ENCODE measurements at places on chromosomes 6 and 20.
A peak's percentile ranks its signal among the peaks of the same experiment; 100 is the strongest.

DNA sequence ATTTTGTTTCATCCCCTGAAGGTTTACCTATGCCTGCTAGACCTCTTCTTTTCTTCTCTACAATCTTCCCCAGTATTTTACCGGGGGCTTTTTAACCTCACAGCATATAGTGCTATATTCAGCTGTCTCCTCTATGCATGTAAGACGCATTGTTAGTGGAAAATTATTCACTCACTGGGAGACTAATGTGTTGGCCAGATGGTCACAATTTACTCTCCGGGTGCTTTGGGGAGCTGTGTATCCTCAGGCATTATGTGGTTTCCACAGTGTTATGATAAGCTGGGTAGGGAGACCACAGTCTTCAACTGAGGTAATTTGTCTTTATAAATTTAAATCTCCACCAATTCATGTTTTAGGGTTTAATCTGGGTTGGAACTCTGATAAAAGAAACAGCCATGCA, 553.8 kb upstream of the PTCHD4 start:
- DNase-seq = no peak

- DNase-seq = no peak
Observed at GRCh38 chr6:43717822-43718221, 30.2 kb upstream of the MRPS18A start.

- no peak for DNase-seq
Observed at GRCh38 chr20:49029203-49029602, 16.9 kb upstream of the CSE1L start.

- DNase-seq = no peak
Observed at GRCh38 chr20:50163570-50164317, 10.2 kb upstream of the PEDS1 start.

DNA sequence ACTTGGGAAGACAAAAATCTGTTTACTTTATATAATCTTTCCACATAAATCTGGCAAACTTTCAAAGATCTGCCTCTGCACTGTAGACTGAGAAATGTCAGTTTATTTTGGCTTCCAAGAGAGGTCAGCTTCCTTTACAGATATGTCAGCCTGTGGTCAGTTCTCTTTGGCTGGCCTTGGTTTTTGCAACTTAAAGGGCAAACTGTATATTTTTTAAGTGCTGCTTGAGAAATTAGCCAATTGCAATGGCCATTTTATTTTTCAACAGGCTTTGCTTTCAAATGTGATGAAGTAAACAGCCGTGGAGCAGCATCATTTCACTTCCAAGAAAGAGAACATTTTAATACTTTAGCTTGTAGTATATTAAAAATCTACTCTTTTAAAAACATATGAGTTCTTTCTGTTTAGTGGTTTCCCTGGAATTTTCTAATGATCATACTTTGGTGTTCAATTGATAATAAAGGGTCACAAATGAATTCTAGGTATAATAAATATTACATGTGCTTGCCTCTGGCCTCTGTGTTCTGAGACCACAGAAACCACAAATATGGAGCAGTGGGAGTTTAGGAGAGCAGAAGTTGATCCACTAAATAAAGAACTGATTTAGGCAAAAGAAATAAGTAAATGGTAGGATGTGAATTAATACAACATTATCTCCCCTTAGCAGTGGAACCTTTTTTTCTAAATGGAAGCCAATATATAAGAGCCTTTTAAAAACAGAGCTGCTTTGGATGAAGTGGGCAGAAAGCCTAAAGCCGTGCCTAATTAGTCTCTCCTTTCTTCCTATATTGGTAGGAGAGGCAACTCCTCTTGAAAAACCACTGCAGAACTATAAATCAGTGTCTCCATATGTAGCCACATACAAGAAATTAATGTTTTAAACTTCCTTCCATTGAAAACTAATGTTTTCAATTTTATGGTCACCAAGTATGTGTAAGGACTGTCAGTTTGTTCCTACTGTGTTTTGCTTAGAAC, 16.2 kb downstream of the ADGRB3 start:
- DNase-seq = no peak

DNA sequence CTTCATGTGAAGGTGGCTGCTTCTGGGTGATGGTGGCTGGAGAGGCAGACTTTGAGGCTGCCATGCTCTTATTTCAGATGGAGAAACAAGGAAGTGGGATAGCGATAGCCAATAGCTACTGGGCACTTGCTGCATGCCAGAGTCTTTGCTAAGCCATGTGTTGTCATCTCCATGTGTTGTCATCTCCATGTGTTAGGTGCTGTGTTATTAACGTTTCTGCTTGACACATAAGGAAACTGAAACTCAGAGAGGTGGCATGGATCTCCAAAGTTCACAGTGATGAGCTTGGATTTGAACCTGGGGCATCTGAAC, 16.9 kb downstream of the KIAA1755 start:
- DNase-seq = no peak

DNA sequence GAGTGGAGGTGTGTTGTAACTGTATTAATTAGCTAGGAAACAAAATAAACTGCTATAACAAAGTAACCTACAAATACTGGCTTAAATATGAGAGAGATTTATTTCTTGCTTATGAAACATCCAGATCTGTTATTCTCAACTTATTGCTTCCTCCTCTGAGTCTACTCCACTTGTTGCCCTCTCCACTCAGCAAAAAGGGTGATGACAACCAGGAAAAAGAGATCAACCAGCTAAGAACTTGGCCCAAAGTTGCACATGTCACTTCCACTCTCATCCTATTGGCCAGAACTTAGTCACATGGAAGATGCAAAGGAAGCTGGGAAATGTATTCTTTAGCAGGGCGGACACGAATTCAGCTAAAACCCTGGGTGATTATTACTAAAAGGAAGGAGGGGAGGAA, 5.2 kb upstream of the TP53RK start:
- DNase-seq = no peak

DNA sequence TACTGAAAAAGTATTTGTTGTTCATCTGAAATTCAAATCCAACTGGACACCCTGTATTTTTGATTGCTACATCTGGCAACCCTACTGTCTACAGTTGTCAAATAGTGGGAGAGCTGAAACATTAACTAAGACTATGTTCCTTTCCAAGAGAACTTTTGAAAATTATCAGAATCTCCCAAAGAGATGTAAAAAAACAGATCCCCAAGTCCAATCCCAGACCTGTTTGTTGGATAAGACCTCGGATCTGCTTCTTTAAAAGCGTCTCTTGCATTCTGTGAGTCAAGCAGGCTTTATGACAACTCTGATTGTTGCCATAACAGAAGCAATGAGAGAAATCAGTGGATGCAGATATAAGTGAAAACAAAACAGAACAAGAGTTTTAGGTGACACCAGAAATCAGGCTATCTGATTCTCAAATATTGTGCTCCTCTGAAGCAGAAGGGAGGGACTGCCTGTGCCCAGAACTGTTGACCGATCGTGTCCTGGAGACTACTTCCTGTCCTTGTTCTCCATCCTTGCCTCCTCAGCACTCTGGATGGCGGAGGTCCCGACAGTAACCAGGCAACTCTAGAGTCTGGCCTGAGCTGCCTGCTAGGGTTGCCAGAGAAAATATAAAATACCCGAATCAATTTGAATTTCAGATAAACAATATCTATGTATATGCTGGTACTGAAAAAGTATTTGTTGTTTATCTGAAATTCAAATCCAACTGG, 853.8 kb downstream of the MAFB start:
- DNase-seq = no peak

- DNase-seq = no peak
Observed at GRCh38 chr6:20160541-20161283, 51.6 kb downstream of the MBOAT1 start.

DNA sequence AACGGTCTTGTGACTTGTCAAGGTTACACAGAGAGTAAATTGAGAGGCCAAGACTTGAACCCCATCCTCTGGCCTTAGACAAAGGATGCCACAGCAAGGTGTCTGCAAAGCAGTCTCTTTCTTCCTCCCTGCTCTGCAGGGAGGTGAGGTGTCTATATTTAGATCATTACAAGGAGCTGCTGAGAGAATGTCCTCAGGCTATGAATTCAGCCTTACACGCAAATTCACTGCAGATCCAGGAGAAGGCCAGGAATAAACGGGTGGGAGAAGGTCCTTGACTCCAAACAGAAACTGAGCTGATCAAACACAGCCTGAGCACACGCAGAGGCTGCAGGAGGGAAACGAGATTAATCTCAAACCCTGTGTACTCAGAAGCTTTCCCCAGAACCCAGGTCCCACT, 48.6 kb upstream of the PTPRT start:
- DNase-seq = no peak

GRCh38 chr6:112149719-112150263, 62.4 kb downstream of the FAM229B start:
- DNase-seq = no peak

DNA sequence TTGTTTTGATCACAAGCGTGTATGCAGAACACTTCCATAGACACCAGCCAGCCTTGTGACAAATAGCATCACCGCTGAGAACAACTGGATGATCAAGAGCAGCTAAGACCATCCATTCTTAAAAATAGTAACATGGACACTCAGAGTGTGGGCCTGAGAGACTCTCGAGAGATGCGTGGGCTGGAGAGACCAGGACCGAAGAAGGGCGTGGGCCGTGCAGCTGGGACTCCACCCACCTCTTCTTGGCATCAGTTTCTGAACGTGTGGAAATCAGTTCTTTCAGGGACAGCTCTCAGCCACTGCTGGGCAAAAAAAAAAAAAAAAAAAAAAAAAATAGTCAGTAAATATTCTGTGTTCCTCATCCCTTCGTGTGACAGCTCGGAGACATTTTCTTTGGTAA, 314.5 kb upstream of the CDH4 start:
- DNase-seq = no peak

- DNase-seq = no peak
Observed at GRCh38 chr6:160014869-160015182, 45.9 kb downstream of the IGF2R start.

DNA sequence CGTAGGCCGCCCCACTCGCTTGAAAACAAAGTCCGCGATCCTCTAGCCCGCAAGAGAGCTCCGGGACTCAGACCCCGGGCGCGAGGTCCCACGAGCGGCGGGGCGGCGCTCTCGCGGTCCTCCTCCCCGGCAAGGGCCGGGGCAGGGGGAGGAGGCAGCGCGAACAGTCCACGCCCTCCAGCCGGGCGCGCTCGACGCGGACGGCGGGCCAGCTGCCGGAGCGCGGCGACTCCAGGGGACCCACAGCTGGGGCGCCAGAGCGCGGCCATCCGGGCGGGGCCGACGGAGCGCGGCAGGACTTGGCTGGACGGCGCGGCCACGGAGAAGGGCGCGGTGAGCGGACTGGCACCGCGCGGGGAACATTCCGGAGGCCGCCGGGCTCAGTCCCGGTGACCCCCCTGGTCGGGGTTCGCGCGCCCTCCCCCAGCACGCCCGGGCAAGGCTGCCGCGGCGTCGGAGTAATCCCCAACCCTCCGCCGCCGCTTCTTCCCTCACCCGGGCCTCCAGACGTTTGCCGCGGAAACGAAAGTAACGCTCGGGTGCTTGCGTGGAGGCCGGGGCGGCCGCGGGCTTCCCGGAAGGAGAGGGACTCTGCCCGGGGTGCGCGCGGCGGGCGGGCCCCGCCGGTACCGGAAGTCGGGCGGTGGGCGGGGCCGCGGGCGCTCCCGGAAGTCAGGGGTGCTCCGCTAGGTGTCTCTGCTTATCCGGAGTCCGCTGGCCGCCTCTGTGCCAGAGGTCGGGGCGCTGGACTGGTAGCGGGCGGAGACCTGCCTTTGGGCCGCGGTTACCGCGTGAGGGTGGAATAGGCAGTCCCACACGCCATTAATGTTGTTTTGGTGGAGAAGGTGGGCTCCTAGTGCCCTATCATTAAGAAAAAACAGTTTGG, at the start of gene RIPK1:
RIPK1 (plus strand) TSS at position 166 of the 886 bp plus-strand sequence. CDS start 8,330 bp downstream, outside the sequence.
- DNase-seq = peak; percentile 89

GRCh38 chr6:50837589-50838445, 19.1 kb downstream of the TFAP2B start:
- DNase-seq = no peak

GRCh38 chr6:53432318-53433161, 83.8 kb upstream of the ELOVL5 start:
- no peak for DNase-seq

DNA sequence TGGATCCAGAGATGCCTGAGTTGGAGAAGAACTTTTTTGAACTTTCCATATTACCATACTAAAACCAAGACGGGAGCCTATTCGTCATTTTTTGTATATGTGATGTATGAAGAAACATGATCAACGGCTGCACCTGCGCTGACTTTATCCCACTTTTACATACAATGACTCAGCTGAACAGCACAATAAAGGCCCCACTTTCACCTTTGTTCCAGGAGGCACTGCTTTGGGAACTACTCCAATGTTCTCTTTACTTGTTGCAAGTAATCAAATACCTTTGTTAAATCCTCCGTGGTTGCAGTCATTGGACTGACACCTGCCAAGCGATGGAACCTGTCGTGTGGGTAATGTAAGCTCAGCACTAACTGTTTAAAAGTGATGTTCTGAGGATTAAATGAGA, 17.3 kb upstream of the BTN3A2 start:
- no peak for DNase-seq

- no peak for DNase-seq
Observed at GRCh38 chr6:81694207-81694606, 58.3 kb downstream of the TENT5A start.

DNA sequence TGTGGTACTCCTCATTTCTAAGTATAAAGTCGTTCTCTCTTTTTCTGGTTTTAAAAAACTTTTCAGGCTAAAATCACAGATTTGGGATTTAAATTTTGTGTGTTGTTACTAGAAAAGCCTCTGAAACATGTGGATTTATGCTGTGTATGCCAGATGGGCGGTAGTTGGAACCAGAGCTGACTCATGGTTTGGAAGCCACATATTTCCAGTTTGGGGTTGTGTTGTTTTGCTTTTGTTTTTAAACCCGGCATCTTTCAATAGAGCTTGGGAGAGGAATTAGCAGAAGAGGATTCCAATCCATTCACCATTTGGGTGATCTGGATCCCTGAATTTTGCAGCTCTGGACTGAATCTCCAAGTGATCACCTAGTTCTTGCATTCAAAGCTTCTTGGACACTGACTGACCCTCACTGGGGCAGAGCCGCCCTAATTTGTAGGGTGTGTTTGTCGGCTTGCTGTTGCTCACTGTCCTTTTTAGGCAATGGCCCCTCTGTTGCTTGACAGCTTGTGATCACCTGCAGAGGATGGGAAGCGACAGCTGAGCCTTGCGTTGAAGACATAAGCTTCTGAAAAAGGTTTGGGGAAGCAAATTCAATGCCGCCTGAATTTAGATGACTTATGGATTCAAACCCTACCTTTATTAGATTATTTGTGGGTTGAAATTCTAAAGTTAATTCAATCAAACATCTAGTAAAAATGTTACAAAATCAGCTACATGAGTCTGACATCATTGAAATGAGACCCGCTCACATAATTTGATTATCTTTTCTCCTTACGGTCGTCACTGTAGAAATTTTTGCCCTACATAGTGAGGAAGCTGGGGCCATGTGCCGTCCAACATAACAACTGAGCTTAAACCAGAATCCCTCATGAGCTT, 79.9 kb upstream of the CD83 start:
- DNase-seq = no peak

- DNase-seq = no peak
Observed at GRCh38 chr20:36384022-36384619, 78.0 kb downstream of the DLGAP4 start.

GRCh38 chr6:28817808-28818145, 106.0 kb downstream of the TRIM27 start:
- DNase-seq = no peak

- no peak for DNase-seq
Observed at GRCh38 chr20:24676353-24676977, 207.0 kb downstream of the SYNDIG1 start.

GRCh38 chr6:153989989-153990388, 49.1 kb upstream of the OPRM1 start:
- no peak for DNase-seq

GRCh38 chr20:51388756-51389542, 153.6 kb downstream of the NFATC2 start:
- no peak for DNase-seq

GRCh38 chr20:1394686-1395085, 1.8 kb upstream of the FKBP1A start:
- no peak for DNase-seq
